ENCODE measurements at places on chromosomes 16 and 17.
A peak's percentile ranks its signal among the peaks of the same experiment; 100 is the strongest.

GRCh38 chr16:22192261-22193062 is 13.6 kb upstream of the EEF2K start:
- peak; percentile 94 for DNase-seq

GRCh38 chr17:81152288-81152828 is 12.9 kb upstream of the PVALEF start:
- DNase-seq, result no peak

DNA sequence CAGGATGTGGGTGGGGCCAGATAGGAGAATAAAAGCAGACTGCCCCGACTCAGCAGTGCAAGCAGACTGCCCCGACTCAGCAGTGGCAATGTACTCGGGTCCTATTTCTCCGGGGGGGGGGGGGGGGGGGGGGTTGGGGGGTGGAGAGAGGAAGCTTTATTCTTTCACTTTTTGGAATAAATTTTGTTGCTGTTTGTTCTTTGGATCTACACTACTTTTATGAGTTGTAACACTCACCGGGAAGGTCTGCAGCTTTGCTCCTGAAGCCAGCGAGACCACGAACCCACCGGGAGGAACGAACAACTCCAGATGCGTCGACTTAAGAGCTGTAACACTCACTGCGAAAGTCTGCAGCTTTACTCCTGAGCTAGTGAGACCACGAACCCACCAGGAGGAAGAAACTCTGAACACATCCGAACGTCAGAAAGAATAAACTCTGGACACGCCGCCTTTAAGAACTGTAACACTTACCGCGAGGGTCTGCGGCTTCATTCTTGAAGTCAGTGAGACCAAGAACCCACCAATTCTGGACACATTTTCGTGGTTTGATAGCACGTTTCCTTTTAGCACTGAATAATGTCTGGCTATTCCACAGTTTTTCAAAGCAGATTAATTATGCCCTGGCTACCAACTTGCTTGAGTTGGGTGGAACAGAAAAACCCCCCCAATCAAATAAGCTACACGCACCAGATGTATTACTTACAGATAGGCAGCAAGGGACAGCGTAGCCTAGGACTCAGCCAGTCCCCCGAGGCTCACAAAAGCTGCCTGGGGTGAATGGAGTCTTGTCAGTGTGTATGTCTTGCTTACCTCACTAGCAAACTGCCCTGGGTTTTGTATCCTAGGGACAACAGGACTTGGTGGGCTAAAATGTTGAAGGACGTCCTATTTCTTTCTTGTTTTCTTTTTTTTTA is 11.9 kb downstream of the FZD2 start:
- DNase-seq, result no peak

- DNase-seq, result no peak
Measured at GRCh38 chr17:227946-228615, 46.6 kb upstream of the DOC2B start.

GRCh38 chr17:75563063-75563758 is 24.4 kb upstream of the MYO15B start:
- no peak for DNase-seq

GRCh38 chr17:37802712-37803416 is 58.0 kb upstream of the HNF1B start:
- DNase-seq, result no peak

DNA sequence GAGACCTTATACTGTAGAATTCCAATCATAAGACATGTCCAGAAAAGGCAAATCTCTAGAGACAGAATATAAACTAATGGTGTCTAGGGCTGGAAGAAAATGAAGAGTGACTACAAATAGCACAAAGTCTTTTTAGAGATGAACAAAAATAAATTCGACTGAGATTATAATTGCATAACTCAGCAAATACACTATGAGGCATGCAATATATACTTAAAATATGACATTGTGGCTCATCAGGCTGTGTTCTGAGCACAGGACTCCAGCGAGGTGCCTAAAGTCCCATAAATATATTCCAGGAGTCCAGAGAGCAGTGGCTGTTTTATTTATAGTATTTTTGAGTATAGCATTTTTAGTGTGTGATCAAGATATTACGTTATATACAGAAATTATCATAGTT is 13.1 kb upstream of the ZNF267 start:
- DNase-seq, result no peak

- no peak for DNase-seq
Measured at GRCh38 chr17:7220593-7221277, 997 bp downstream of the ACADVL start.

GRCh38 chr17:40854175-40854814 is 12.7 kb downstream of the KRT12 start:
- DNase-seq, result no peak

GRCh38 chr17:596287-596686 is 118.4 kb downstream of the VPS53 start:
- no peak for DNase-seq

DNA sequence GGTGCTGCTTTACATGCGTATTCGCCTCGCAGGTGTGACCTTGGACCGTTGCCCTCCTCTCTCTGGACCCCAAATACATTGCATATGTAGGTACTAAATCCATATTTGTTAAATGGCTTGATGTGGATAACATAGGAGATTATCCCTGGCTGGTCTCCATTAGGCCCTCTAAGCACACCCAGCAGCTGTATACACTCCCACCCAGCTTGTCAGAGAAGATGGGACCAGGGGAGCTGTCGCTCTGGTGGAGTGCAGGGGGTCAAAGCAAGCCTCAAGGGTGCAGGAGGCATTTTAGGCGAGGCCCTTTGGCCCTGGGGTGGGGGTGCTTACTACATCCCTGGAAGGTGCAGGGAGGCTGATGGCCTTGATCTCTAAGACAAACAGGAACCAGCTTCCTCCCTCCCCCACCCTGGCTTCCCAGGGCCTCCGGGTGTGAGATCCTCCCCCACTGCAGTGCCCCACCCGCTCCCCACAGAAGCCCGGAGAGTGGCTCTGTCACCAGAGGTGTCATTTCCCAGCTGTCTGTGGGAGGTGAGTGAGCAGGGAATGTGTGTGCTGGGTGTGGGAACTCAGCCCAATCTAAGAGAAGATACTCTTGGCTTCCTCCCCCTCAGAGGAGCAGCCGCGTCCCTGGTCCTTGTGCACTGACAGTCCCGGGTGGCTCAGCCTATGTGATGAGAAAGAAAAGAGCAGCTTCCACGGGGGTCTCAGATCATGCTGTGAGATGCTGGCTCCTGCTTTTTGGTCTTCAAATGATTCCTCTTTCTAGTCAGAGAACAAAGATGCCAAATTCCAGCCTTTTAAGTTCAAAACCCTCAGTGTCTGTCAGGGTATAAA is 1.4 kb upstream of the VAMP2 start:
- DNase-seq, result peak; percentile 97

DNA sequence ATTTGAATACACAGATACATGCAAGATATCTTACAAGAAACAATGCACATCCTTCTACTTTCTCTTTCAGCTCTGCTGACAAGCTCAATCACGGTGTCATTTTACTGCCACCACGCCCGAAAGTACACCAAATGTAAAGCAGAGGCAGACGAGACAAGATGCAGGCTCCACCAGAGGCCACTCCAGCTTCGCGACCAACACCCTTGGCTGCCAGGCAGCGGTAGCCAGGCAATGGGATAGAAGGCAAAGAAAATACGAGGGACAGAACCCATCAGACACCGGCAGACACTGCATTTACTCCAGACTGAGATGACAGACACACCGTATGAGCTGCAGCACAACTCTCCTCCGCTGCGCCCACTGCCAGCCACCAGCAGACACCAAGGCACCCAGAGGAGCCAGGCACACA is 41.0 kb downstream of the USP22 start:
- no peak for DNase-seq

GRCh38 chr17:11363565-11364117 is 122.6 kb downstream of the SHISA6 start:
- DNase-seq, result no peak

- peak; percentile 69 for DNase-seq
Measured at GRCh38 chr17:143785-144281, 6.5 kb downstream of the SCGB1C2 start.

GRCh38 chr16:27281243-27281642 is 12.7 kb upstream of the NSMCE1 start:
- peak; percentile 31 for DNase-seq

DNA sequence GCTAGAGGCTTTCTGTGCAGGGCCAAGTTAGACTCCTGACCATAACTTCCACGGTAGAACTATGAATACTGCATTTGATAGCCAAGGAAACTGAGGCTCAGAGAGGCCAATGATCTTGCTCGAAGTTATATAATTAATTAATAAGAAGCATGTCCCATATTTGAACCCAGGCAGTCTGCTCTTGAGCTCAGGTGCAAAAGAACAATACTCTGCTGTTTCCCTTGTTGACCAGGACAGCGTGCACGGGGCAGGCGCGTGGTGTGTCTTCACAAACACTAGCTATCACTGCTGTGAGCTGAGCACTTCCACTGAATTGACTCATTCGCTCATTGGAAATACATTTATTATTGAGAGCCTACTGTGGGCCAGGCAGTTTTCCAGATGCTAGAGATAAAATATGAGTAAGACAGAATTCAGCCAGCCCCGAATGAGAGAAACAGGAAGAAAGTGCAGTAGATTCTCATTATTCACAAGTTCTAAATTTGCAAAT is 1.6 kb downstream of the CHD9 start:
- DNase-seq, result no peak

DNA sequence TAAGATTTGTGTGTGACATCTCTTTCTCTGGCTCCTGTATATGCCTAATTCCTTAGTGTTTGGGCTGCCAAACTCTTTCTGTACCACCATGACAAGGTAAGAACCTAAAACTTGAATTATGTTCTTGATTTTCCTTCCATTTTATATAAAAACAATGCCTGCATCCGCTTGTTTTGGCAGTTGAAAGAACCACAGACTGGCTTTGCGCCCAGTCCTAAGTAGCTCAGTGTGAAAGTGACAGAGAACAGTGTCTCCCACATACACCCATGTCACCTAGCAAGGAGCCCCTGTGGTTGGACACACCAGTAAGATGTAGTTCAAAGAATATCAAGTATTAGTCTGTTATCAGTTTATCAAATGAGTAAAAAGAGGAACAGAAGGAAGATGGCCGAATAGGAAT is 40.7 kb upstream of the SLC6A2 start:
- no peak for DNase-seq

GRCh38 chr16:84672276-84673202 is 24.2 kb downstream of the KLHL36 start:
- DNase-seq, result peak; percentile 95

GRCh38 chr16:84228256-84228838 is 11.5 kb downstream of the KCNG4 start:
- peak; percentile 89 for DNase-seq

- DNase-seq, result peak; percentile 85
Measured at GRCh38 chr17:38867179-38867967, 2.5 kb upstream of the LASP1 start.

- no peak for DNase-seq
Measured at GRCh38 chr17:67111327-67111726, 67.0 kb downstream of the CACNG1 start.

GRCh38 chr17:4739122-4740024 is at the start of the genes CXCL16 and ZMYND15:
TSS of gene CXCL16 (minus strand) at chr17:4739928. CDS start at chr17:4739339, 589 bp downstream.
TSS of gene ZMYND15 (plus strand) at chr17:4739833. CDS start at chr17:4740549, 716 bp downstream.
- no peak for DNase-seq

GRCh38 chr17:61997664-61998063 is 67.4 kb downstream of the MED13 start:
- no peak for DNase-seq

GRCh38 chr17:6455321-6455705 is 11.1 kb downstream of the PIMREG start:
- no peak for DNase-seq

GRCh38 chr16:73170612-73171038 is 122.7 kb upstream of the ZFHX3 start:
- DNase-seq, result no peak

GRCh38 chr16:25063865-25064264 is 47.7 kb upstream of the LCMT1 start:
- DNase-seq, result no peak

DNA sequence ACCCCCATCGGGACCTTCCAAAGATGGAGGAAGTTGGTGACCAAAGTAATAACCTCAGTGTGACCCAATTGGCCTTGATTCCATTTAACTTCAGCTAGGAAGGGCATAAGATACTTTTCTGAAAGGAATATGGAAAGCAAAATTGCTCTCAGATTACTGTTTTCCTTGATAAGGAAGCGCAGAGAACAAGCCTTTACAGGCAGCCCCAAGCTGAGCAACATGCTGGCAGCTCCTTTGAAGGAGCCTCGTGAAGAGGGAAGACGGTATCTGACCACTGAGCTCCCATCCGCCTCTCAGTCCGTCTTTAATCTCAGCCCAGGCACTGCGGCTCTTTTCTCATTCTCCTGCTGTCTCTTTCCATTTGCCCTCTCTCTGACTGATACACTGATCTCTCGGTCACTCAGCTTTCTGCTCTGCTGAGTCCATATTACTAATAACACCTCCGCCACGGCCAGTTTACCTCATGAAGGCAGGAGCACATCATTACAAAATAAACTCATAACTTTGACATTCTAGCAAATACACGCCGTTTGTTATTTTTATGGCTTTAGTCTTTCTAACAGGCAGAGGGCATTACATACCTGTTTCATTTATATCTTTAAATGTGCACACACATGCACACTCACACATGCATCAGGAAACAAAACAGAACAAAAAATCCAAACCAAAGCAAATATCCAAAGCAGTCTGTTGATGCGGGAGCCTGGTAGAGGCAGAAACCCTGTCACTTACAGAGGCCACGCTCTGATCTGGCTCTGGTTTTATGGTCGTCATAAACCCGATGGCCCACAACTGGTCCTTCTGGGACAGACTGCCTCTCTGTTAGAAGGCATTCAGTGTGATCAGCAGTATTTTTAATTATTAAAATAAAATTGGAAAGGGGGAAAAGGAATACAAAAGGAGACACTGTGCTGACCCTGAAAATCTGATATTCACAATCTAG is 183.2 kb downstream of the AATF start:
- no peak for DNase-seq

DNA sequence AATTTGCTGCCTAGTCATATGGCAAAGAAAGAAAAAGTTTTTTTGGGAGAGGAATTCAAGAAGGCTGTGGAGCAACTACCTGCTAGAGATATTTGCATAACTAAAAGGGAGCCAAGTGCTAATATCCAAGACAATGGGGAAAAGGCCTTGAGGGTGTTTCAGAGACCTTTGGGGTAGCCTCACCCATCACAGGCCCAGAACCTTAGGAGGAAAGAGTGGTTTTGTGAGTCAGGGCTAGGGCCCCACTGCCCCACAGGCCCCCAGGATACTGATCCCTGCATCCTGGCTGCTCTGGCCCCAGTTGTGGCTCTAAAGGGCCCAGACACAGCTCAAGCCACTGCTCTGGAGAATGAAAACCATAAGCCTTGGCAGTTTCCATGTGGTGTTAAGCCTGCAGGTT is 41.9 kb upstream of the SDK2 start:
- no peak for DNase-seq

DNA sequence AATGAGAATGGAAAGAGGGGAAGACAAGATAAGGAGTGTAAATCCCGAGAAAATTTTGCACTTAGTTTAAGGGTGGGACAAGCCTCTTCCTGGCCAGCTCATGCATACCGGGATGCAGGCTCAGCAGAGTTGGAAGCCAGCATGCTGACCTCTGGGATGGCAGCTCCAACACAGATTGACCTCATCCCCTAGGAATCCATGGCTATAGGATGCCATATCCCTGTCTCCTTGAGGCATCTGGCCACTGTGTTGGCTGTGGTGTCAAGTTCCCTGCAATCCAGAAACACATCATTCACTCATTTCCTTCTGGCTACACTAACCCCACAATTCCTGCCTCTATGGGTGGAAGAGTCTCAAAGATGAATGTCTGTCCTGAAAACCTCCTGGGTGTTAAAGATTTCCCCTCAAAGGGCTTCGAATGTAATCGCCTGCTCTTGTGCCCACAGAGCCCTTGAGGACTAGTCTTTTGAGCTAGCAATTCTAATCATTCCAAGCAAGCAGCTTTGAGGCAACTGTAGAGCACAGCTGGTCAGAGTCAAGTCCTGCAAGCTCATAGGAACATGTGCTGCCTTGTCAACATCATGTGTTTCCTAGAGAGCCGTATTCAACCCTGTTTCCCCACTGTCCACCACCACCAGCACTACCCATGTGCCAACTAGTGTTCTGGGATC is 141.4 kb downstream of the PMP22 start:
- no peak for DNase-seq
